Chondrocyte (in vitro differentiated cells): ENCODE measurements at places on chromosomes 16 and 17. TPM values are rescaled to one million over a fixed set of nuclear protein-coding genes. Genes with fewer than 3 reads are reported as not detected.
A peak's percentile ranks its signal among the peaks of the same experiment; 100 is the strongest.

GRCh38 chr17:65191811-65192740, 54.9 kb downstream of the RGS9 start:
- no peaks in the 10 kb centered on the region for H3K36me3 ChIP-seq
- H3K4me3 ChIP-seq = no peak overlapping the region
- no peak for DNase-seq
- no peaks in the 10 kb centered on the region for H3K27me3 ChIP-seq
- H3K4me1 ChIP-seq = peaks cover 52% of the 10 kb centered on the region

DNA sequence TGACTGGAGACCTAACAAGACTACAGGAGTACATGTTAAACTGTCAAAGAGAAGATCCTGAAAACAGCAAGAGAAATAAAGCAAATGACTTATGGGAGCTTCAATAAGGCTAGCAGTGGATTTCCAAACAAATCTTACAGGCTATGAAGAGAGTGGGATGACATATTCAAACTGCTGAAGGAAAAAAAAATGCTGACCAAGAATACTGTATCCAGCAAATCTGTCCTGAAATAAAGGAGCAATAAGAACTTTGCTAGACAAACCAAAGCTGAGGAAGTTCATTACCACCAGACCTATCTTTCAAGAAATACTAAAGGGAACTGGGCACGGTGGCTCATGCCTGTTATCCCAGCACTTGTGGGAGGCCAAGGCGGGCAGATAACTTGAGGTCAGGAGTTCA, 28.6 kb downstream of the ZFP1 start:
- H3K27me3 ChIP-seq = no peaks in the 10 kb centered on the region
- H3K36me3 ChIP-seq = peaks cover 17% of the 10 kb centered on the region
- no peak overlapping the region for H3K4me3 ChIP-seq
- DNase-seq = no peak

DNA sequence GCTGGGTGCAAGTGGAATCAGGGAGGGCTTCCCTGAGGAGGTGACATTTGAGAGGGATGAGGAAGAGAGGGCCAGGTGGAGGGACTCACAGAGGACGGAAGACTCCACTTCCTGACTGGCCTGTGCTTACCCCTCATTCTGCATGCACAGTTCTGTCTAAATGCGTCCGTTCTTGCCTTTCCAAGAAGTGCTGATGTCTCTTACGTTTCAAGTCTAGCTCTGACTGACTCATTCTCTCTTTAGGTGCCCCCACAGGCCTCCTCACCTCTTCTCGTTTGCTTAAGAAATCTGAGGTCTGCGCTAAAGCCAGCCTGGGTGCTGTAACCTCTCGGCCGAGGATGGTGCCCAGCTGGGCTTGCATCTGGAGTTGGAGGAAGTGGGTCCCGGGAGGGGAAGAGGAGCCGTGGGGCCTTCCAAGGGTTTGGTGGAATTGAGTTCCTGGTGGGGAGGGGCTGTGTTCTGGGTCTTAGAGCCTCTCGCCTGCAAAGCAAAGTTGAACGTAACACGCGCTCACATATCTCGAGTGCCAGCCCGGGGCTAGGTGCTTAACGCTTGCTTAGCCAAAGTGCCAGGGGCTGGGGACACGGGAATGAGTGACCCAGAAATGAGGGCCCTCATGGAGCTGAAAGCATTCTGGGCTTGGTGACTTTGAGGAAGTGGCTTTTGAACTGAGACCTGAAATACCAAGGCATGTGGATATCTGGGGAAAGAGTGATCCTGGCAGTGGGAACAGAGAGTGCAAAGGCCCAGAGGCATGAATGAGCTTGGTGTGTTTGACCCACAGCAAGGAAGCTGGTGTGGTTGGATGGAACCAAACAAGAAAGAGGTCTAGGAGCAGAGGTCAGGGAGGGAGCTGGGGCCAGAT, 4.8 kb downstream of the IL4R start:
- peak overlapping the region; percentile 29 for H3K4me3 ChIP-seq
- no peaks in the 10 kb centered on the region for H3K27me3 ChIP-seq
- peak overlapping the region; percentile 85 for H3K27ac ChIP-seq
- peaks cover 1% of the 10 kb centered on the region for H3K36me3 ChIP-seq

ZPBP2 gene
- not detected in 3 replicates for total RNA-seq

SLFN12 gene
- total RNA-seq = 10.5 to 19.2 TPM (median 13.1 TPM) in 3 replicates

SDR42E2 gene
- total RNA-seq = not detected in 3 replicates

EVPLL gene
- total RNA-seq = not detected in 3 replicates
